ENCODE measurements at places on chromosomes 2 and 18.

GRCh38 chr2:224837558-224837957, 121.4 kb upstream of the CCDC195 start:
- no peak for DNase-seq

DNA sequence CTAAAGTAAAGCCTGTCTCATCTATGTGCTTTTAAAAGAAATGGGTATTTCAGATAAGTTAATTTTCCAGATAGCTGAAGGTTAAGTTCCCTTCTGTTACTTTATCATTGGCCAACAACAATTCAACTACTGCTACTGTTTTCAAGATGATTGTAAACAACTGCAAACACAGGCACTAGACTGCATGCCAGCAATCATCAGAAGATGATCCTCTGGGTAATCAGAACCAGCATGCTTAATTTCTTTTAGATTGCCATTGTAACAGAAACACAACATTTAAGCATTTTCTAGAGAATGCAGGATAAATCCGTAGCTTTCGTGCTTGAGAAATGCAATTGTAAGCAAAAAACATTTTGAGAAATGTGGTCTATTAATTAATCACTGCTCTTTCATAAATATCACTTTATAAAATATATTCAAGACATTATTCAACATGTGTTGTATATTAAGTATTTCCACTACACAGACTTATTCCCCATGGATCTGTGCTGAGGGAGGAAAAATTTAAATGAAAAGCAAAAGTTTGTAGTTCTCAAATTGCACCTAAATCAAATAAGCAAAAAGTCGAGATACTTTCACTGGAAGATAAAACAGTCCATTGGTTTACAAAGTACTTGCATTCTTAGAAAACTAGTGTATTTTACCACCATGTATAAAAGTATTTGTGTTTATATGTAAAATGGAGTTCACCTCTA, 133.7 kb downstream of the ATL2 start:
- DNase-seq = no peak

DNA sequence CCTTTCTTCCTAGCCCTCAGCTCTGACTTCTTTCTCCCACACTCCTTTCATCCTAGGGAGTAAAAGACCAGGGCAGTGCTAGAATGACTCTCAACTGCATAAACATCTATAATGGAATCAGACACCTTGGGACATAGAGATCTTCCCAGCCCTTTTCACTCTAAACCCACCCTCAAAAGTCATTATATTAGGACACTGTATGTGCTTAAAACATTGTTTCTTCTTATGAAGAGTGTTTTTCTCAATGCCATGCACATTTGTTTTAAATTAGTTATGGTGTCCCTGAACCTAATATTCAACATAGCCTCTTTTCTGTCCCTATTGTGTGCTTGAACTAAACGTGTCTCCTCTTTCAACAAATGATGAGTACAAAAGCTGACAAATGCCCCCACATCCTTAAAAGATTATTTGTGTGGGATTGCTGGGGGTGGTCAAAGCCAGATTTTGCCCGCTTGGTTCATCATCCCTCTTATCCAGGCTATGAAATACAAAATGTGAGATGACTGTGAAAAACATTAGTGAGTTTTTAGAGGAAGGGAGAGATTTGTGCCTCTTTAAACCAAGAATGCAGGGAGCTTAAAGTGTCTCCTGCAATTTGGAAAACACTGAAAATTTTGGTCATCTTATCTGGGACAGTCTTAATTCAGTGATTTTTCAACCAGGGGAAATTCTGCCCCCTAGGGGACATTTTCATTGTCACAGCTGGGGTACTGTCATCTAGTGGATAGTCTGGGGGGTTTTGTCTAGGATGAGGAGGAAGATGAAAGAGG, 29.0 kb downstream of the SERPINB5 start:
- no peak for DNase-seq

GRCh38 chr18:24022161-24022560, 7.6 kb downstream of the TTC39C start:
- no peak for DNase-seq

GRCh38 chr2:183283209-183283608, 159.0 kb downstream of the NUP35 start:
- DNase-seq = no peak

GRCh38 chr2:26540961-26541360, 63.0 kb upstream of the OTOF start:
- DNase-seq = no peak

DNA sequence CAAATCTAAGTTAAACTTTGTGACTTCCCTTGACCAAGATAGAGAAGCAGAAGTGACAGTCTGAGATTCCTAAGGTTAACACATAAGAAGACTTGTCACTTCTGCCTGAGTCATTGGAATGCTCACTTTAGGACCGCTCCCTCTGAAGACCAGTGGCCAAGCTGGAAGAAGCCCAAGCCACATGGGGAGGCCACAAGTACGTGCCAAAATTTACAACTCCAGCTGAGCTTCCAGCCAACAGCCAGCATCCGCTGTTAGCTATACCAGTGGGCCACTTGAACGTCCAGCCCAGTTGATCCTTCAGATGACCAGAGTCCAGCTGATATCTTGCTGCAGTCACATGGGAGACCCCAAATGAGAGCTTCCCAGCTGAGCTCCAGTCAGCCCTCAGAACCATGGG, 18.1 kb upstream of the ANTXR1 start:
- DNase-seq = no peak

- DNase-seq = no peak
Measured at GRCh38 chr2:25178976-25179375, 10.6 kb upstream of the POMC start.

- no peak for DNase-seq
Measured at GRCh38 chr18:70293166-70293565, 4.3 kb downstream of the SOCS6 start.

DNA sequence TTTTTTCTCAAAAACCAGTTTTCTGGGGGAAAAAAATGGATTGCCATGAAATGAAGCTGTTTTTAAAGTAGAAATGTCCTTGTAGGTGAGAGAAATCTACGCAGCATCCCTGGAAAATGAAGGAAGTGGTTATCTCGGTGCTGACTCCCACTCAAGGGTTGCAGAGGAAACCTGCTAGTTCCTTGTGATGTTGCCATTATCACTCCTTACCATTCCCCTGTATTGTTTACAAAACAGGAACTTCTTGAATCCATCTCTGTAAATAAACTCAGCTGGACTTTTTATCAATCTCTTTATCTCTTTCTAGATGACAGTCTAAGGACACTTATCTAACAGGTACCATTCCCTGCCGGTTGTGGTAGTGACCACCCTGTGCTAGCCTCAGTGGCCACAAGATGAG, 61.2 kb downstream of the FEZ2 start:
- no peak for DNase-seq
